ENCODE measurements at places on chromosomes 1 and 21.
A peak's percentile ranks its signal among the peaks of the same experiment; 100 is the strongest.

- DNase-seq: no peak
Measured at GRCh38 chr1:119045096-119045746, 57.1 kb upstream of the TBX15 start.

DNA sequence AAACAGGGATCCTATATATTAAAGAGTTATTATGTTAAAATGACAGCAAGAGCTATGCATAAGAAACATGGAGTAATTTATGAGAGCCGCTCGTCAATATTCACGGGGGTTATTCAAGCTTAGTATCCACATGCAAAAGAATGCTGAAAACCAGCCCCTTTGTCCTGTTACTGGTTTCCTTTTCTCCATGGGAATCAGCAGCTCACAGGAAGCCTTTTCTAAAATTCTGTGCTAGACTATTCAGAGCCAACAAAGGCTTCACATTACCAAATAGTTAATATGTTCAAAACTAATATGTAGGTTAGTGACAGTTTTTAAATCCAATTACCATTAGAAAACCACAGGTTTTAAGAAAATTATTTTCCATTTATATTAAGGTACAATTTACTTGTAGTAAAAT lies 225.6 kb upstream of the MAP1LC3C start:
- DNase-seq: no peak

DNA sequence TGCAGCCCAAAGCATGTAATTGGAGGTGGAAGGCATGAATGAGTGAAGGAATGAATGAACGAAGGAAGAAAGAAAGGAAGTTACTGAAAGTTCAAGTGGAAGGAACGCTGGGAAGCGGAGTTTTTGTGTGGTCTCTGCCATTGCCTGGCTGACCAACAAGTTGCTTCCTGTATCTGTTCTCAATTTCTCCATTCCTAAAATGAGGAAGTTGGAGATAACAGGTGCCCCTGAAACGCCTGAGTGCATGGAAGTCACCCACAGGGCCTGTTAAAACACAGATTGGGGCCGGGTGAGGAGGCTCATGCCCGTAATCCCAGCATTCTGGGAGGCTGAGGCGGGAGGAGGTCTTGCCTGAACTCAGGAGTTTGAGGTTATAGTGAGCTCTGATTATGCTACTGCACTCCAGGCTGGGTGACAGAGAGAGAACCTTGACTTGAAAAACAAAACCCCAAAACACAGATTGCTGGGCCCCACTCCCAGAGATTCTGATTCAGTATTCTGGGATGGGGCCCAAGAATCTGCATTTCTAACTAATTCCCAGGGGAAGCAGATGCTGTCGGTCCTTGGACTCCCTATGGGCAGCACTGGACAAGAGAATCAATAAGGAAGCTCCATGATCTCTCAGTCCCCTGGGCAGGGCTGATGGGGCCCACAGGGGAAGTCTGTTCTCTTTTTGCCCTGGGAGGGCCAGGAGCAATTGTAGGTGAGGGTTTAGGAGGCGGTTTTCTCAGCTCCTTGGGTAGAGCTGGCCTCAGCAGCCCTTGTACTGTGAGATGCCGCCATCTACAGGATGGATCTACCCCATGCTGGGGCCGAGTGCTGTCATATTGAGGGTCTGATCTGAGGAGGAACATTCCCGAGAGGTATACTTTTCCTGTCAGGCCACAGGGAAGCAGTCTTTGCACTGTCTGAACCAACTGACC lies 3.3 kb upstream of the CNR2 start:
- peak; percentile 10 for DNase-seq

DNA sequence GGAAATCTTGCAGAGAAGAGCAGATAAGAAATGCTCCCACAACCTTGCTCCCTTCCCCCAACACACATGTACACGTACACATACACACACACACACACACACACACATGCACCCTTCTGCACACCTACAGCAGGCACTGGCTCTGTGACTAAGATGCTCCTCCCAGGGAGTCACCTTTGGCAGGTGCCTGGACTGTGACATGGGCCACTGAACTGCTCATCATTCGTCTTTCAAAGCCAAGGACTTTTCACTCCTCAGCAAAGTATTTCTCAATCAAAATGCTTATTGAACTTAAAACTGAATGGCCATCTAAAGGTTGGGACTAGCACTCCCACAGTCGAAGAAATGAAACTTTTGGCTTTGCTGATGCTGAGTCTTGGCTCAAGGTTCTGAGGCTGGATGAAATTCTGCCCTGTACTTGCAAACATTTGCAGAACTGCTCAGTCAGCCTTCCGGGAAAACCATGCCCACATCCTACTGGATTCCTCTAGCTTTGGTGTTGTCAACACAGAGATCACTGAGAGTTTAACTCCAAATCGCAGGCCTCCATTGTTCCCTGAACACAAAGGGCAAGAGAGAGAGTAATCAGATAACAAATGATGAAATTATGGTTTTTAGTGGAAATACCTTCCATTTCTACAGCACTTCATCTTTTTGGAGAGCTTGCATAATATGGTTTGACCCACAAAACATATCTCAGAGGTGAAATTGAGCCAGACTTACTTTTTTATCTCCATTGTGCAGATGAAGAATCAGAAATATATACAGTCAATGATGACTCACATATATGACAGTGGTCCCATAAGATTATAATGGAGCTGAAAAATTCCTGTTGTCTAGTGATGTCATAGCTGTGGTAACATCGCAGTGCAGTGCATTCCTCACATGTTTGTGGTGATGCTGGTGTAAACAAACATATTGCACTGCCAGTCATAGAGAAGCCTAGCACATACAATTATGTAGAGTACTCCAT lies 72.4 kb upstream of the BCAR3 start:
- DNase-seq: no peak
